ENCODE measurements at places on chromosomes 1 and 21. TPM values are rescaled to one million over a fixed set of nuclear protein-coding genes. Genes with fewer than 3 reads are reported as not detected.

Gene SGIP1
- total RNA-seq, result not detected

Gene REN
- not detected for total RNA-seq

Gene AKNAD1
- total RNA-seq, result 1.8 TPM

Gene CA6
- not detected for total RNA-seq

Gene PLA2G2F
- total RNA-seq, result not detected

Gene DDR2
- 0.32 TPM for total RNA-seq

Gene RGL1
- 0.61 TPM for total RNA-seq

Gene AIM2
- not detected for total RNA-seq

Gene ASCL5
- total RNA-seq, result 0.16 TPM

Gene KCNJ9
- not detected for total RNA-seq

Gene KLHDC8A
- total RNA-seq, result 0.71 TPM

Gene DIO1
- not detected for total RNA-seq

Gene CRYBG2
- 1.6 TPM for total RNA-seq

Gene MYOG
- not detected for total RNA-seq

Gene OVAAL
- 0.11 TPM for total RNA-seq

Gene UTS2
- total RNA-seq, result not detected

Gene DYRK3
- total RNA-seq, result 13.2 TPM

Gene LCE1F
- total RNA-seq, result not detected

Gene CLCNKB
- total RNA-seq, result 0.07 TPM

All from A549 treated with AZD2906 at 1 μM for 4 hours (cell line).